Muscle of back (tissue), 13 donors: ENCODE measurements at places on chromosomes 6 and 20. TPM values are rescaled to one million over a fixed set of nuclear protein-coding genes. Genes with fewer than 3 reads are reported as not detected.

Gene ANKRD60
- polyA plus RNA-seq, result not detected

Gene BAG2
- polyA plus RNA-seq, result 14.0 TPM

Gene DCDC2
- 0.05 TPM for polyA plus RNA-seq

Gene NFATC2
- polyA plus RNA-seq, result 5.7 TPM

Gene CST5
- not detected for polyA plus RNA-seq

Gene SYNGAP1
- 18.6 TPM for polyA plus RNA-seq

Gene HLA-DMB
- 3.0 TPM for polyA plus RNA-seq

Gene ADGRF5
- 30.2 TPM for polyA plus RNA-seq

Gene MUCL3
- not detected for polyA plus RNA-seq

Gene KATNA1
- 18.3 TPM for polyA plus RNA-seq

Gene GINS1
- 4.9 TPM for polyA plus RNA-seq

Gene TRAPPC3L
- polyA plus RNA-seq, result not detected

Gene HRH3
- 1.1 TPM for polyA plus RNA-seq

Gene CGAS
- 4.4 TPM for polyA plus RNA-seq

Gene PGBD1
- 5.2 TPM for polyA plus RNA-seq

Gene DYNLT2
- polyA plus RNA-seq, result 2.3 TPM

Gene COL12A1
- polyA plus RNA-seq, result 470 TPM

Gene CLPSL2
- polyA plus RNA-seq, result not detected

Gene CDH26
- polyA plus RNA-seq, result 0.61 TPM

Gene HTR1E
- not detected for polyA plus RNA-seq

Gene TFAP2A
- polyA plus RNA-seq, result 0.70 TPM

Gene TP53TG5
- polyA plus RNA-seq, result 0.99 TPM
